CD4-positive, alpha-beta memory T cell (primary cell): ENCODE measurements at places on chromosomes 12 and 14. TPM values are rescaled to one million over a fixed set of nuclear protein-coding genes. Genes with fewer than 3 reads are reported as not detected.

DNA sequence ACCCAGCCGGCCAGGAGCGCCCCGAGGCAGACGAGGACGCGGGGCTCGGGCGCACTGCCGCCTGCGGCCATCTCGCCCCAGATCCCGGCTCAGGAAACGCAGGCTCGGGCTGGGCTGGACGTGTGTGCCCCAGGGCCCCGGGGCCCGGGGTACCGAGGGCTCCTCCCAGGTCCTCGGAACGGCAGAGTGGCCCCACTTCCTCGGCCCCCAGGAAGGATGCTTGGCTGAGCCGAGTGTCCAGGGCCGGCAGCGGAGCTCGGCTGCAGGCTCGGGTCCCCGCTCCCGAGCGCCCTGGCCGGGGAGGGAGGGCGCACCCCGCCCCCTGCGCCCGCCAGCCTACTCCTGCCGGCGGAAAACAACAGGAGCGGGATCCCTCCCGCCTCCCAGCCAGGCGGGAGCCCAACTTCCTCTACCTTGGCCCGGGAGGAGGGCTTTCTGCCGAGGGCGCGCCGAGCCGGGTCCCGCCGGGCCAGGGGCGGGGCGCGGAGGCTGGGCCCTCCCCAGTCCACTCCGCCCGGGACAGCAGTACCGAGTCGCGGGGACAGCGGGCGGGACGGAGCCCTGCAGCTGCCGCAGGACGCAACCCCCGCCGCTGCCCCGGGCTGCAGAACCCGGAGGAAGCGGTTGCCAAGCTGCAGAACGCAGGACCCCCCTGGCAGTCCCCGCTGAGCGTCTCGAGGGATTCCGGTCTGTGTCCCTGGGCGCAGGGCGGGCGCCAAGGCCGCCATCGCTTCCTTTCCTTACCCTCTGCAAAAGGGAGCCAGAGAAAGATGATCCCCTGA is at the start of gene VSIG10:
Gene VSIG10 (minus strand): TSS at position 411 of the 782 bp plus-strand sequence. CDS start 340 bp downstream, at position 71.
- no peaks in the 10 kb centered on the region for H3K27me3 ChIP-seq
- no peaks in the 10 kb centered on the region for H3K36me3 ChIP-seq
- peak within 1 kb of the TSS; percentile 49 for H3K4me3 ChIP-seq
- DNase-seq: peak; percentile 15

DNA sequence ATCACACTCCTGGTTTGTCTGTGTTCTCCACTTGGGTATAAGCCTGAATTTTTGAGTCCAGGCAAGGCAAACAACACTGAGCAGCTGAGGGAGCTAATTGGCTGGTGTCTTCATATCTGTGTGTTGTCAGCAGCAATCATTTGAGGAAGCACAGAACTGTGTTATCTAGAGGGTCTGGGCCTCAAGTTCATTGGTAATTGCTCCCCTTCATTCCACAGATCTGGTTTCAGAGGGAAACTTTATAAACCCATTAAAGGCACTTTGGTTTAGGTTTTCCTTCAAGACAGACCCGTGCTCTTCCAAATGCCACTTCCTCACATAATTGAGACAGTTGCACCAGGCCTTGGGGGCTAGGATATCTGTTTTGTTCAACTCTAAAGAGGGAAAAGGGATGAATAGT is 5.6 kb downstream of the DACT1 start:
- H3K36me3 ChIP-seq: no peaks in the 10 kb centered on the region
- no peak overlapping the region for H3K27ac ChIP-seq
- DNase-seq: no peak
- H3K4me1 ChIP-seq: peaks cover 7% of the 10 kb centered on the region
- H3K27me3 ChIP-seq: peaks cover 23% of the 10 kb centered on the region
- no peak overlapping the region for H3K4me3 ChIP-seq

- DNase-seq: no peak
- H3K4me1 ChIP-seq: no peaks in the 10 kb centered on the region
- no peaks in the 10 kb centered on the region for H3K27me3 ChIP-seq
- H3K27ac ChIP-seq: no peak overlapping the region
- no peaks in the 10 kb centered on the region for H3K36me3 ChIP-seq
Observed at GRCh38 chr14:80988735-80989429, 33.5 kb downstream of the TSHR start.

- H3K4me1 ChIP-seq: no peaks in the 10 kb centered on the region
- no peaks in the 10 kb centered on the region for H3K36me3 ChIP-seq
- H3K27me3 ChIP-seq: no peaks in the 10 kb centered on the region
- no peak overlapping the region for H3K4me3 ChIP-seq
Observed at GRCh38 chr14:68191567-68192321, 372.2 kb downstream of the RAD51B start.

- peak overlapping the region; percentile 33 for H3K27ac ChIP-seq
- no peaks in the 10 kb centered on the region for H3K27me3 ChIP-seq
- DNase-seq: no peak
- no peaks in the 10 kb centered on the region for H3K36me3 ChIP-seq
- H3K4me1 ChIP-seq: peaks cover 65% of the 10 kb centered on the region
Observed at GRCh38 chr14:24425704-24426103, 3.8 kb downstream of the CBLN3 start.

ANKS1B gene
- total RNA-seq: 0.28 TPM

CLMN gene
- 0.70 TPM for total RNA-seq
